CD8-positive, alpha-beta T cell (primary cell): ENCODE measurements at places on chromosomes 1 and 21.

DNA sequence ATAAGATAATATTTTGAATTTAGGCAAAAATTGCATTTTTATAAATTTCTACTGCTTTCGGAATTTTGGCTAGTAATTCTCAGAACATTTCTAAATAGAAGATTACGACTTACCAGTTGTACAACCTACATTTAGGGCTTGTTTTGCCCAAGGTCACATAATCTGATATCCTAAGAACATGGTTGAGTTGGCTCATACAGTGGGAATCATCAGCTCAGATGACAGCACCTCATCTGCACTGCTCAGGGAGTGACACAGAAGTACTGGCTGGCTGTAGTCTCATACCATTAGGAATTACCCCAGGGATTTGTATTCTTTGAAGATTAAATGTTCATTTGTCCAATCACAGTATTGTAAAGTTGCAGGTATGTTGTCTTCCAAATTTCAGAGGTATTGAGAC, 217.6 kb downstream of the ADGRL2 start:
- DNase-seq, result no peak

GRCh38 chr1:227559926-227560325, 3.4 kb upstream of the ZNF678 start:
- DNase-seq, result no peak

DNA sequence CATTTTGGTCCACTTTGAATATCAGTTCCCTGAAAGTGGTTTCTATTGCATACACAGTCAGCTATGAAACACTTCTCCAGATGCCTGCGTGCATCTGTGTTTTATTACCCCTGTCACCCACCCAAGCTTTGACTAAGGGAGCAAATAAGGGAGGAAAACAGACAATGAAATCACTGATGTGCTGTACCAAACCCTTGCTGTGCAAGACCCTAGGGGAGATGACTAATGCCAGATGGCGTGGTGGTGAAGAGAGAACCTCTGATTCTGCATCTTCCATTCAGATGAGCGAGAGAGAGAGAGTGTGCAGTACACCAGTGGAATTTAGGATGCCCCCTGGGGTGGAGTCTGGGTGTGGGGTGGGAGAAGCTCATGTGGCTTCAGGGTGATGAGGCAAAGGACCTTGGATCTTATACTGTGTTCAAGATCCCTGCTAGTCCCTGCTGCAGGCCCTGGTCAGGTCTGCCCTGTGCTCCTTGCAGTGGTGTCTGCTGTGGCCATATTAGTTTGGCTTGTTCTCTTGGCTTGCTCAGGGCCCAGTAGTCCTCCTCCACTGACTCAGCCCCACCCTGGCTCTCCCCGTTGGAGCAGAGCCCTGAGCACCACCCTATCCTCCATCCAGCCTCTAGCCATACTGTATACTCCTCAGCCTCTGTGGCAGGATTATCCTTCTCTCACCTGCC, 18.5 kb downstream of the CLCA1 start:
- no peak for DNase-seq

- DNase-seq, result no peak
Measured at GRCh38 chr1:201499795-201500669, 6.9 kb downstream of the CSRP1 start.

GRCh38 chr1:56187405-56187804, 392.0 kb downstream of the PLPP3 start:
- DNase-seq, result no peak

GRCh38 chr1:156365754-156366153, 3.3 kb upstream of the RHBG start:
- DNase-seq, result no peak

- DNase-seq, result no peak
Measured at GRCh38 chr1:166908942-166909341, 32.9 kb upstream of the TADA1 start.

DNA sequence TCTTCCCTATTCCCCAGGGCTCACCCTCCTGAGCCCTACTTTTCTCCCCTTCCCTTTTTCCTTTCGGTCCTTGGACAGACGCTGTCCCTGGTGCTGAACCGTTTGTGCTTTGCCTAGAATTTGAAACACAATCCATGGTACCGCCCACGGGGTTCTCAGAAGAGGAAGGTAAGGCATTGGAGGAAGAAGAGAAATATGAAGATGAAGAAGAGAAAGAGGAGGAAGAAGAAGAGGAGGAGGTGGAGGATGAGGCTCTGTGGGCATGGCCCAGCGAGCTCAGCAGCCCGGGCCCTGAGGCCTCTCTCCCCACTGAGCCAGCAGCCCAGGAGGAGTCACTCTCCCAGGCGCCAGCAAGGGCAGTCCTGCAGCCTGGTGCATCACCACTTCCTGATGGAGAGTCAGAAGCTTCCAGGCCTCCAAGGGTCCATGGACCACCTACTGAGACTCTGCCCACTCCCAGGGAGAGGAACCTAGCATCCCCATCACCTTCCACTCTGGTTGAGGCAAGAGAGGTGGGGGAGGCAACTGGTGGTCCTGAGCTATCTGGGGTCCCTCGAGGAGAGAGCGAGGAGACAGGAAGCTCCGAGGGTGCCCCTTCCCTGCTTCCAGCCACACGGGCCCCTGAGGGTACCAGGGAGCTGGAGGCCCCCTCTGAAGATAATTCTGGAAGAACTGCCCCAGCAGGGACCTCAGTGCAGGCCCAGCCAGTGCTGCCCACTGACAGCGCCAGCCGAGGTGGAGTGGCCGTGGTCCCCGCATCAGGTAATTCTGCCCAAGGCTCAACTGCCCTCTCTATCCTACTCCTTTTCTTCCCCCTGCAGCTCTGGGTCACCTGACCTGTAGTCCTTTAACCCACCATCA, 10.4 kb downstream of the BCAN start:
- DNase-seq, result no peak

DNA sequence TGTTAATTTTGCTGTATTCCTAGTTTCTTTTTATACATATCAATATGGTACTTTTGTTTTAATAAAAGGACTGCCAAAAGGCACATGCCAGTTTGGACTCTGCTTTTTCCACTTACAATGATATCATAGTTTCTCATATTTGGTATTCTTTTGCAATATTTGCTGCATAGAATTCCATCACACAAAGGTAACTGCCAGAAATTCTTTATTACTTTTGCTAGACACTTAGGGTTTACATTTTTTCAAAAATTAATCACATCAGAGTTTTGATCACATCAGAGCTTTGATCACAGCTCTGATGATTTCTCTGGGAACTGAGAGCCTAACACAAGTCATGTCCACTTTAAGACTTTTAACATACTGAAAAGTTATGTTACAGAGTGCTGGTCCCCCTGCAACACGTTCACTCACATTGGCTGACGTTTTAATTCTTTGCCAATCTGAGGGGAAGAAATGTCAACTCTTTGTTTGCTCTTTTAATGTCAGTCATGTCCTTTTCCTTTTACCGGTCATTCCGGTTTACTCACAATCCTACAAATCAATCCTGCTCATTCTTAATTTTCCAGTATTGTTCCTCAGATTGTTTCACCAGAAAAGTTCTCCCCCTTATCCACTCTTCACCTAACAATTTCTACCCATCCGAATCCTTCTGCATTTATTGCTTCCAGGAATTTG, 1.1 kb upstream of the CD46 start:
- no peak for DNase-seq

DNA sequence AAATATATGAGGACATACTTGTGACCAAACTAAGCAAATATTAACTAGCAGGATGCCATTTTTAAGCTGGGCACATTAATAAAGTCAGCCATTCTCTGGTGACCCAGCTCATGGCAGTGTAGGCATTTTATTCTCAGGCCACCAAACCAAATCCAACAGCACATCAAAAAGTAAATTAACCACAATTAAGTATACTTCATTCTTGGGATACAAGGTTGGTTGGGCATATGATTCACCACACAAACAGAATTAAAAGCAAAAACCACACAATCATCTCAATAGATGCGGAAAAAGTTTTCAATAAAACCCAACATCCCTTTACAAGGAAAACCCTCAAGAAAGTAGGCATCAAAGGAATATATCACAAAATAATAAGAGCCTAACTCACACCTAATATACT, 101.3 kb downstream of the FAF1 start:
- no peak for DNase-seq

DNA sequence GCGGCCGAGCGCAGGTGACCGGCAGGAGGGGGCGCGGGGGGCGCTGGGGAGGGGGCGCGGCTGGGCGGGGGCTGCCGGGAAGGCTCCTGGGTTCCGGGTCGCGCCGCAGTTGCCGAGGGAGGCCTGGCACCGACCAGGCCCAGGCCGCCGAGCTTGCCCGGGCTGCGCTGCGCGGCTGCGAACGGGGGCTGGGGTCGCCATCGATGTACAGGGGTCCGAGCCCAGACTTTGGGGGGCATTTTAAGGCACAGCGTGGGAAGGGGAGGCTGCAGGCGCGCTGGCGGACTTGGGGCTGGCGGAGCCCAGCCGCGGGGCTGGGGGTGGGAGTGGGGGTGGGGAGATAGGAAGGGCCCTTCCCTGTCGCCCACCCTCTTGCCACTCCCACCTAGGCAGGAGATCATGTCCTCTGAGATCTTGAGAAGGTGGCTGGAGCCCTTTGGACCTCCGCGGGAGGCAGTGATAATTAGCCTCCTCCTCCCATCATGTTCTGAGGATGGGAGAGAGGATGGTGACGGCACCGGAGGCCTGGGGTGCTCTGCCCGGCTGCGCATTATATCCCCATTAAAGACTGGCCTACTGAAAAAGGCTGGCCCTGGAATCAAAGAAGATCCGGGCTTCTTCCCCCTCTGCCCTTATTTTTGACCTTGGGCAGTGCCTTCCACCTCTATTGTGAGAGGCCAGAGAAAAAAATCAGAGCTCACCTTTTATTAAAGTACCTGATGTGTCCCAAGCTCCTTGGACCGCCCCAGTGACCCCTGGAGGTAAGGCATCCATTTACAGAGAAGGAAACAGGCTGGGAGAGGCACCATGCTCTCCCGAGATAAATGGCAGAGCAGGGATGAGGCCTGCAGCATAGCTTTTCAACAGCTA, 497 bp downstream of the FBXO44 start:
- DNase-seq, result no peak

DNA sequence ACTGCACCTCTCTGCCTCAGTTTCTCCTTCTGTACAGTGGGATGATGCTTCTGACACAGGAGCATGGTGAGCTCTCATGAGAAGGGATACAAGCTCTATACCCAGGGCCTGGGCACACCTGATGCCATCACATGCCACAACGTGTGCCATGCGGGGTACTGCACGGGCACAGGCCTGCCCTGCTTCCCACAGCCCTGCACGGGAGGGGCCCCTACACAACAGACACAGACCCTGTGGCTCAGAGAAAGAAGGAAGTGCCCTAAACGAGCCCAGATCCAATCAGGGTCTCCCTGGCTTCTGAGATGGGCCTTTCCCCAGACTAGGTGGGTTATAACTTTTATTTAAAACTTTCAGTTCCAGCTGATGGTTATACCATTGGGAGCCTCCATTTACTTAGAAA, 24.6 kb downstream of the C2CD2 start:
- DNase-seq, result no peak

DNA sequence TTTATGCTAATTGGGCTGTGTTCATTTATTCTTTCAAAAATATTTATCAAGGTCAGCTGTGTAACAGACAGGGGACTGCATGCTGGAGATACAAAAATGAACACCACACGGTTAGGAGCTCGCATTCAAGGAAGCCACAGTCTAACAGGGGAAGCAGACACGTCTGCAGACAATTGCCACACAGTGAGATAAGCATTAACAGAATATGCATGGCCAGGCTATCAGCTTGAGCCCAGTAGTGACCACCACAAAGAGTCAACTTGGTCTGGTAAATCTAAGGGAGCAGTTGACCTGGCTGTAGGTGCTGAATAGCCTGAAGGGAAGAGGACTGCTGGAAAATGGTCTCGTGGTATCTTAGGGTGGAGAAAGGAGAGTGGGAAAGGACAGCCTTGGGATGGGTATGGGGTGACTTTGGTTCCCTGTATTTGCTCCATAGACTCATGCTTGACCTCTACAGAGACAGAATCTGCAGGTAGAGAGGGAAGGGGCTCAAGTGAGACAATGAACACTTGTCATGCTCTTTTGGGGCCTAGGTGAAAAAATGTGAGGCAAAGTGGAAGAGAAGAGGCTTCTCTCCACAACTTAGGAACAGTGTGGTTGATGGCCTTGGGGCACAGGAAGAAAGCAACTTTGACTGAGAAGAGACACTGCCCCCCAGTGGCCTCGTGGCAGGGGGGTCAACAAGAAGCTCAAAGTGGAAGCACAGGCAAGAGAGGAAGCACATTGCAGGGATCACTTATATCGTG, 7.6 kb upstream of the NPL start:
- peak; percentile 69 for DNase-seq

- no peak for DNase-seq
Measured at GRCh38 chr1:212962509-212962908, 12.2 kb downstream of the VASH2 start.

DNA sequence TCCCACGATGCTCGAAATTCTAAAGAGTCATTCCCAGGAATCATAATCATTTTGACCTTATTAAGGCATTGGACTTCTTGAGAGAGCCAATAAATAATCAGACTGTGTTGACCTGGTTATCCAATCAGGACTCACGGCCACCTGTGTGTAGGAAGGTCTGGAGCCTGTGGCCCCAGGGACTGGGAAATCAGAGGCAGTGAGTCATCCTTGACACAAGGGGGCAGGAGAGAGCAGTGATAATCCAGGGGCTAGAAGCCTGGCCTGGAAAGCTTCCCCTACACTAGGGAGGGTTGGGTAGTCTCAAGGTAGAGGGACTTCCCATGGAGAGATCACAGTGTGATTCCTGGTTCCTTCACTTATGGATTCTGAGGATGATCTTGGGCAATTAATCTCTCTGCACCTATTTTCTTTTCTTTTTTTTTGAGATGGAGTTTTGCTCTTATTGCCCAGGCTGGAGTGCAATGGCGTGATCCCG, 4.7 kb downstream of the MR1 start:
- DNase-seq, result peak; percentile 67

GRCh38 chr1:3519301-3519885, 64.9 kb downstream of the ARHGEF16 start:
- no peak for DNase-seq

DNA sequence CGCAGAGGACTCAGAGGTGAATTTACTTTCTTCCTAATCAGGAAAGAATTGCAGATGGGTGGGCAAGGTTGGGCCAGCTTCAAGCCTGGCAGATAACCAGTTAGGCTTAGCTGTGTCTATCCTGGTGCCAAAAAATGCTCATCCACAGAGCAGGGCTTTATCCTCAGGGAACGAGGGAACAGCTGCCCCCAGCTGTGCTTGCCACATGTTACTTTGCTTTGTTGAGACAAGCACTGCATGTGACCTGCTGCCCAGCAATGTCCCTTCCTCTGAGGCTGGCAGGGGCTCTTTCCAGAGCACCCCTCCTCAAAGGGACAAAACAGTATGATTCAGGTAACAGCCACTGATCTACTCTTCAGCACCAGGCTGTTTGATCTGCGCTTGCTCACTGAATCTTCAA, 505.1 kb upstream of the USP24 start:
- DNase-seq, result no peak

- DNase-seq, result peak; percentile 20
Measured at GRCh38 chr1:198201956-198202784, 45.4 kb downstream of the NEK7 start.

DNA sequence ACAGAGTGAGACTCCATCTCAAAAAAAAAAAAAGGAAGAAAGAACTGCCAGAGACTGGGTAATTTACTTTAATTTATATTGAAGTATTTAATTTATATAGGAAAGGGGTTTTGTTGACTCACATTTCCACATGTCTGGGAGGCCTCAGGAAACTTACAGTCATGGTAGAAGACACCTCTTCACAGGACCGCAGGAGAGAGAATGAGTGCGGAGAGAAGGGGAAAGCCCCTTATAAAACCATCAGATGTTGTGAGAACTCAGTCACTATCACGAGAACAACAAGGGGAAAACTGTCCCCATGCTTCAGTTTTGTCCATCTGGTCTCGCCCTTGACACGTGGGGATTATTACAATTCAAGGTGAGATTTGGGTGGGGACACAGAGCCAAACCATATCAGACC, 25.8 kb upstream of the PPP1R8 start:
- no peak for DNase-seq
